Stimulated activated CD4-positive, alpha-beta T cell treated with anti-CD3 and anti-CD28 coated beads, Interleukin-12 subunit alpha, Interleukin-12 subunit beta, amount 100 ng/mL, for 24 hours (primary cell): ENCODE measurements at places on chromosomes 1 and 21.

DNA sequence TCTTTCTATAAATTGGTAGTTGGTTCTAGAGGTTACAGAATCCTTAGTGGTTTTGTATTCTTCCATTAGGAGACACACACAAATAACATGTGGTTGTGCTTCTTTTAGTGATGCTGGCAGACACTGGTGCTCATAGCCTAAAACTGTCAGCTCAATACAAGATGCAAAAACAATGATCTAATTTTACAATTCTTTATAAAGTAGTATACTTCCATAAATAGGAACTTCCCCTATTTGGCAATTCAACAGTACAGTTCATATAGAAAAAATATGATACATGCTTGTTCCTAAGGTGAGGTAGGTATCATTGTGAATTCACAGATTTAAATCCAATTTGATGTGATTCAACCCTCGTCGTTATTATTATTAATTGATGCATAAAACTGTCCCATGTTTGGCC lies 20.8 kb upstream of the CCDC17 start:
- no peak for DNase-seq

DNA sequence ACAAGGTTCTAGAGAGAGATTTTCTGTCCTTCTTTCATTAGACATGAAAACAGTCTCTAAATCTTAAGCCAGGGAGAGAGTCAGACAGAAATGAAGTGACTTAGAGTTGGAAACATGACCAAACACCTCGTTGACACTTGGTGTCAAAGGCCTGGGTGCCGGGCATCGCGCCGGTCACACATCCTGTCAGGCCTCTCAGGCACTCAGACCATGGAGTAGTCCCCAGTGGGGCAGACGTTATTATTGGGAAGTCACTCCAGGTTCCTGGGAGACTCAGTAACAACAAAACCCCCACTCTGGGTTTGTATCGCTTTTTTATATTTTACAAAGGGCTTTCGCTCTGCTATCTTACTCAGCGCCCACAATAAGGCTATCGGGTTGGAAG lies 25.8 kb downstream of the KCNN3 start:
- DNase-seq: no peak

- no peak for DNase-seq
Measured at GRCh38 chr1:240258910-240259309, 167.2 kb downstream of the FMN2 start.

DNA sequence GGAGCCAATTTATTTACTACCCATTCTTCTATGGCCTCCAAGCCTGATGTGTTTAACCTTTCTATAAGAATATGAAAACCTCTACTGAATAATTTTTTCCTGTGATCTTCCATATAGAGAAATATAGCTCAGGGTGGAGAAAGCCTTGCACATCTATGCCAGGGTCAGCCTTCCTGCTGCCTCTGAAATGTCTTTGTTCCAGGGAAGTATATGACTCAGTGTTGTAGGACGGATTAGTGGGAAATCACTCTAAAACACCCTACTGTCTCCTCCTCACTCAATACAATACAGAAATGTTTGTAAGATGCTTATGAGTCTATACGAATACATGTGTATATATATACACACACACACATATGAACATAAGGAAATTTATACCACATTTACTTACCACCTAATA lies 1044.9 kb downstream of the BRINP3 start:
- no peak for DNase-seq

GRCh38 chr1:46136711-46137110 lies 4.3 kb upstream of the PIK3R3 start:
- DNase-seq: no peak

GRCh38 chr1:234515411-234515810 lies 36.4 kb upstream of the TARBP1 start:
- no peak for DNase-seq

DNA sequence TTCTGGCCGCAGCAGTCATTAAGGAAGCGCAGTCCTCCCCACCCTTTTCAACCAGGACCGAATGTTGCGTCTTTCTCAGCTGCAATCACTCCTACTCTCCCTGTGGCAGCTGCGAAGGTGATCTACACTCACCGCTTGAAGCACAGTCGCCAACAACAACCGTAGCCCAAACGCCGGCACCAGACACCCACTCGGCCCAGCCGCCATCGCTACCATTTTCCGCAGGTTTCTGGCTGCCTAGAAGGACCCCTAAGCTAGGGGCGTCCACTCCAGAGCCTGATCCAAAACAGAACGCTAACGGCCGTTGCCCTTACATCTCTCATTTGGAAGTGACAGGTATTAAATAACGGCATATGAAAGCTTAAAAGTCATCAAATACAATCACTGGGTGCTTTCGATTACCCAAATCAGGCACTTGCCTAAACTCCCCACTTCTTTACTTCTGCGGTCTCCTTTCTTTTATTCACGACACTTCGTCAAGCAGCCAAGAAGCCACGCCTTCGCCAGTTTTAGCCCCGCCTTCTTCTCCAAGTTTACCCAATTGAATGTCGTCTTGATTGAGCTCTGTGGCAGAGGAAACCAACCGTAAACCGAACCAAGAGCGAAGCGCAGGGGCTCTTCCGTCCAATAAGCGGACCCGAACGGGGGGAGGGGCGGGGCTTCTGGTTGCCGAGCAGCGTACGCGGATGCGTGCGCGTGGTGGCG lies at the start of gene SELENOF:
Gene SELENOF, minus strand, starts transcription at position 231 of the 705 bp plus-strand sequence. Its CDS starts 15 bp downstream, at position 216.
- peak; percentile 95 for DNase-seq

DNA sequence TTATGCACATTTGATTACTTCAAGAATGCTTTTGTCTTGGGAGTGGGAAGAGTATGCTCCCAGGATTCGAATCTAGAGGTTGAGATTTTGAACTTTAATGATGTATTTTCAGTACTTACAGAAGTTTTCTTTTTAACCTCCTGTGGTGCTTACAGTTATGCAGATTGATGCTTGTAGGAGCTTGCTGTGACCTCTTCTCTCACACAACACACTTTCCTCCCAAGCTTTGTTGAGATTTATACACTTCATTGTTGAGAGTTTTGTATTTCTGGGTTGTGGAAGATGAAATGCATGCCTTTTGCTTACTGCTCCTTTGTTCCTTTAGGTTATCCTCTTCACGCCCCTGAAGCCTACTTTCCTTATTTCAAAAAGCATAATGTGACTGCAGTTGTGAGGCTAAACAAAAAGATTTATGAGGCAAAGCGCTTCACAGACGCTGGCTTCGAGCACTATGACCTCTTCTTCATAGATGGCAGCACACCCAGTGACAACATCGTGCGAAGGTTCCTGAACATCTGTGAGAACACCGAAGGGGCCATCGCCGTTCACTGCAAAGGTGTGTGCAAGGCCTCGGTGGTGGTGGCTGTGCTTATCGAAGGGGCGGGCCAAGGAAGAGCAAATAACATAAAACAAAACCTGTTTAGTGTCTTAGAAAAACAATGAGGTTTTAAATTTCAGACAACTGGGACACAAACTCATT lies 75.5 kb upstream of the GPR88 start:
- DNase-seq: no peak

DNA sequence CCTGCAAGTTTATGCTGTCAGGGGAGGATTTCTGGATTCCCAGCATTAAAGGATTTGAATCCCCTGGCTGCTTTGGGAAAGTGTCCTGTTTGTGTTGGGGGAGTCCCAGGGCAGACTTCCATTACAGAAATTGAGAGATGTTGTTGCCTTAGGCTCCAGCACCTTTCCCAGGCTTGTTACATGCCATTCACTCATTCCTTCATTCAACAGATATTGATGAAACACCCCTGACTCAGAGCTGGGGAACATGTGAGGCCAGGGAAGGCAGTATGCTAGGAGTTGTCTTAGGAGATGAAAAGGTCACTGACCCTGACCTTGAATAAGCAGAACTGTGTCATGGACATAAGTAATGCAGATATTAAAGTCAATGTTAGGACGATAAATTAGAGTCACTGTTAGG lies 161.7 kb downstream of the NTMT2 start:
- no peak for DNase-seq

DNA sequence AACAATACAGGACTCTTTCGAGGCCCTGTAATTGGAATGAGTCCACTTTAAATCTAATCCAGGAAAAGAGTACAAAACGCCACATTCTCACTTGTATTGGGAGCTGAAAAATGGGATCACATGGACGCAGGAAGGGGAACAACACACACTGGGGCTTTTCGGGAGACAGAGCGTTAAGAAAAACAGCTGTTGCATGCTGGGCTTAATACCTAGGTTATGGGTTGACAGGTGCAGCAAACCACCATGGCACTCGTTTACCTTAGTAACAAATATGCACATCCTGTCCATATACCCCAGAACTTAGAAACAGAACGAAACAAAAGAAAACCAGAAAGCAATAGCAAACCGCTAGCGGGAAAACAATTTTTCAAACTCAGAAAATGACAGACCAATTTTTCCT lies 1532.7 kb upstream of the TPTE start:
- no peak for DNase-seq

- peak; percentile 86 for DNase-seq
Measured at GRCh38 chr1:7953850-7954609, 7.5 kb upstream of the PARK7 start.

- DNase-seq: no peak
Measured at GRCh38 chr1:14294860-14295536, 303.5 kb upstream of the KAZN start.
